ENCODE measurements at places on chromosomes 2 and 18. TPM values are rescaled to one million over a fixed set of nuclear protein-coding genes. Genes with fewer than 3 reads are reported as not detected.

Gene DLX1
- total RNA-seq = 2.0 TPM

Gene DPP4
- total RNA-seq = 3.6 TPM

Gene MC4R
- total RNA-seq = not detected

Gene MERTK
- 5.7 TPM for total RNA-seq

DNA sequence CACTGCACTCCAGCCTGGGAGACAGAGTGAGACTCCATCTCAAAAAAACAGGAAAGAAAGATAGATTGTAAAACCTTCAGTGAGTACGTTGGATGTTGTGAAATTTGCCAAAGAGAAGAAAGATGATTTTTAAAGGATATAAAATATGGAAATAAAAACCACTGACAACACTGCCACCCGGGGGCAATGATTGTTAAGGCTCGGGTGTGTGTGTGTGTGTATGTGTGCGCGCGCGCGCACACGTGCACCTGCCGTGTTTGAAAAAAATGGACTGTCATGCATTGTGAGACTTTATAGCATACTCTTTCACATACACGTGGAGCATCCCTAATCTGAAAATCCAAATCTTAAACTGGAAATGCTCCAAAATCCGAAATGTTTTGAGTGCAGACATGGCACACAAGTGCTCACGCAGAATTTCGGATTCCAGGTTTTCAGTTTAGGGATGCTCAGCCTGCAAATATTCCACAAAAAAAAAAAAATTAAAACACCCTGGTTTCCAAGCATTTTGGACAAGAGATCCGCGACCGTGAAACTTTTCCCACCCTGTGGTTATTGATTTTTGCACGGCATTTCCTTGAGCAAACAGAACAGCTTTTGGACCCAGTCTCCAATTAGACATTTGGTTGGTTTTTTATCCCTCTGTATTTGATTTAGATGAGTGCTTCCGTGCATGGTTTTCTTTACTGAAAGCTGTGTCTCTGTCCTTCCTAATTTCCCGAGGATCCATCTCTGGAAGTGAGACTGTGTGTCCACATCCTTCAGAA is 269.2 kb downstream of the AGAP1 start:
- no peak for DNase-seq

All from HCT116 (cell line).